ENCODE measurements at places on chromosomes 7 and 10.

DNA sequence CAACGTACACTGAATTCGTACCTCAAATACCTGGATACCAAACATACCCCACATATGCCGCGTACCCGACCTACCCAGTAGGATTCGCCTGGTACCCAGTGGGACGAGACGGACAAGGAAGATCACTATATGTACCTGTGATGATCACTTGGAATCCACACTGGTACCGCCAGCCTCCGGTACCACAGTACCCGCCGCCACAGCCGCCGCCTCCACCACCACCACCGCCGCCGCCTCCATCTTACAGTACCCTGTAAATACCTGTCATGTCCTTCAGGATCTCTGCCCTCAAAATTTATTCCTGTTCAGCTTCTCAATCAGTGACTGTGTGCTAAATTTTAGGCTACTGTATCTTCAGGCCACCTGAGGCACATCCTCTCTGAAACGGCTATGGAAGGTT, 9.5 kb upstream of the SGCE start:
- no peak for DNase-seq

DNA sequence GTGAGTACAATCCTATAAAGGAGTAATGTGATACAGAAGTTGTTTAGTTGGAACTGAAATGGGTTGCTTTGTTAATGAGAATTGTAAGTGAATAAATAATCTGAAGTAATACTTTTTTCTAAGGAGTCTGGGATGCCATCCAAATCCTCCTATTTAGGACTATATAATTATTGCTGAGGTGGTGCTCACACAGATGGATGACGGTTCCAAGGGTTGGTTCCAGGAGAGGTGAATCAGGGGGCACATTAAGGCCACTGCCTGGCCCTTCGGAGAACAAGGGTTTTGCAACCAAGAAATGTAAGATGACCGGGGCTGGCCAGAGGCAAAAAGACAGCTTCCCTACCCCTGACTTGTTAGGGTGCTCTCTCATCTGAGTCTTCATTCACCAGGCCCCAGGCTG, 352.7 kb downstream of the PHTF2 start:
- DNase-seq = no peak

- peak; percentile 37 for DNase-seq
These were observed 305.1 kb upstream of the CSTF2T start for GRCh38 chr10:52004342-52004949.

GRCh38 chr7:54392935-54393334, 149.2 kb upstream of the VSTM2A start:
- no peak for DNase-seq

DNA sequence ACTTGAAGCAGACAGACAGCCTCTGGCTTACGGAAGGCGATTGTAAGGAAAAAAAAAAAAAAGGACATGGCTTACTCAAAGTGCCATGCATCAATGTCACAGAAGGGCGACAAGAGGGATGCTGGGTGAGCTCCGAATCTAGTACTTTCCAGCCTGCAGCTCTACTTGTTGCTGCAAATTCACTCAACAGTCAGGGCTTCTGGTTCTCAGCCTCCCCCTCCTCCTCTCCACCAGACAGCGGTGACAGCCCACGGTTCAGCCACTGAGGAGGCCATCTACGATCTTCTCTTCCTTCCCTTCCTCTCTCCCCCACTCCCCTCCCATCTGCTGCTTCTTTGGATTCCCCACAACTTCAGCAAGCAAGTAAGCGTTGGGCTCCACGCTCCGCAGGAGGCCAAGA, 63.5 kb downstream of the PRKAG2 start:
- no peak for DNase-seq

- no peak for DNase-seq
These were observed 111.6 kb downstream of the SGMS1 start for GRCh38 chr10:50512214-50512595.

DNA sequence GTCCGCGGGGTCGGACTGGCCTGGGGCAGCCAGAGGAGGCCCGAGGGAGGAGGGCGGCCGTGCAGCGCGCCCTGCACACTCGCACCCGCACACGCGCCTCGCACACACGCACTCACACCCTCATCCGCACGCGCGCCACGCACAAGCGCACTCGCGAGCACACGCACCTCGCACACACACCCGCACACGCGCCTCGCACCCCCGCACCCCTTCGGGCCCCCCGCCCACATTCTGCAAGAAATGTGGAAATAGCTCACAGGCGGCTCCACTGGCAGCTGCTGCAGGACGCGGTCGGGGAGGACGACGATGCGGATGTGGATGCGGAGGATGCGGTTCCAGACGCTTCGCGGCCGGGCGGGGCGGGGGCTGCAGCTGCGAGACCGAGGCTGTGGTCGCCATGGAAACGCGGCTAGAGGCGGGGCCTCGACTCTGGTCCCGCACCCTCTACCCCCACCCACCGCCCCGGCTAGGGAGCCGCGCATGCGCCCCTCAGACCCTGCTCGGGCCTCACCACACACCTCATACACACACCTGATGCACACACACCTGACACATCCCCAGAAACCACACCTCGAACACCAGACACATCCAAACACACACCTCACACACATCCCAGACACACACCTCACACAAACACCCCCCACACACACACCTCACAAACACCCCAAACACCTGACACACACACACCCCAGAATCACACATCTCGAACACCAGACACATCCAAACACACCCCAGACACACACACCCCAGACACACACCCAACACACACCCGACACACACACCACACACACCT, at the start of gene CALY:
Gene CALY, minus strand, starts transcription at position 320 of the 793 bp plus-strand sequence. CDS start 7,907 bp downstream, outside the sequence.
- DNase-seq = no peak

- no peak for DNase-seq
These were observed 60.0 kb downstream of the DGKB start for GRCh38 chr7:14842523-14842922.

DNA sequence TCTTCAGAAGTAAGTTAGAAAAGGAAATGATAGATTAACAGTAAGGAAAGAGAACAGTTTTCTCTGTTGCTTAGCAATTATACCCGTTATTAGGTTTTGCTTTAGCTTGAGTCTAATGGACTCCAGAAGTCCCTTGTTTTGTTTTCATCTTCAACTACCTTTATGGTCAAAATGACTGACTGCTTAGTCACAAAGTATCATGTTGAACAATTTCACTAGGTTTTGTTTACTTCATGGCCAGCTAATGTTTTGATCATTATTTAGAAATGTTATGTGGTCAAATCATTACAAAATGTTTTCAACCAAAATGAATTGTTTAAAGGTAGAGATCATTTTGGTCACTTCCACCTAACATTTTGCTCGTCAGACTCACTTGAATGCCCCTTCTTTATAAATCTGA, 1.9 kb downstream of the UBN2 start:
- peak; percentile 72 for DNase-seq

GRCh38 chr10:68625316-68625921, 65.3 kb downstream of the TET1 start:
- DNase-seq = no peak

GRCh38 chr10:80196270-80196949, 8.9 kb downstream of the ANXA11 start:
- peak; percentile 98 for DNase-seq

DNA sequence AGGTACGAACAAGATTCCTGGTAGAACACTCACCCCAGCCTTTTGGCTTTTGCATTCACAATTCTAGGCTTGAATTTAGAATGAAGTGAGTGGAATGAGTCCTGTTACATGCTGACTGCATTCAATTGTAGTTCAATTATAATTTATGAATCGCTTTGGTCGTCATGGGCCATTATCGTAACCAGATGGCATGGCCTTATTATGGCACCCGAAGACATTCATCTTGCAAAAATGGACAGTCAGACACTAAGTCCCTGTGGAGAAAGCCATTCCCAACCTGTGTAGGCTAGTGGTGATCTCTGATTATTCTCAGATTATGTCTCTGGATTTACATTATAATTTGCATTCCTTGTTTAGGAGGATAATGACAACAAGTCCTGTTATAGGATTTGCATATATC, 292.4 kb upstream of the NPSR1 start:
- no peak for DNase-seq

DNA sequence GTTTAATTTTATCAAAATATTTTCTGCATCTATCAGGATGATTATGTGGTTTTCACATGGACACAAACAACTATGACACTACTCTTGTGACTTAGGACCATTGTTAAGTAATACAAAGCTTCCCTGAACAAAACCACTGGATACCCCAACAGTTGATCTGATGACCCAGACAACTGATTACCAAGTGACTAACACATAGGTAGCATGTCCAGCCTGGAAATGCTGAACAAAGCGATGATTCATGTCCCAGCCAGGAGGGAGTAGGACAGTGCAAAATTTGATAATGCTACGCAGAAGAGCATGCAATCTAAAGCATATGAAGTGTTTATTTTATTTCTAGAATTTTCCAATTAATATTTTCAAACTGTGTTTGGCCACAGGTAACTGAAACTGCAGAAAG, 8.9 kb upstream of the PNLIP start:
- DNase-seq = no peak

DNA sequence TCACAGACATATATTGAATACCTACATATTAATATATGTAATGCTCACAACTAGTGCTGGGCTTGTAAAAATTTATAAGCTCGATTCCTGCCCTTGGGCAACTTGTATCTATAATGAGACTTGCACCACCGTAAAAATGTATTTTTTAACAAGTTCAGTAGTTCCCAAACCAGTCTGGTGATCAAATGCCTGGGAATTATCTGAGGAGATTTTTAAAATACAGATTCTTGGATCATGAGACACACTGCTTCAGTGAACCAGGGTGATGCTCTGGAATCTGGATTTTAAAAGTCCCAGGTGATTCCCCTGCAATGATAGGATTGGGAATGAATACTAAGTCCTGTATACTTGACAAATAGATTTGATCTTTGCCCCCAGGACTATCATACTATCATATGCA, 4.3 kb upstream of the MICU1 start:
- DNase-seq = no peak

DNA sequence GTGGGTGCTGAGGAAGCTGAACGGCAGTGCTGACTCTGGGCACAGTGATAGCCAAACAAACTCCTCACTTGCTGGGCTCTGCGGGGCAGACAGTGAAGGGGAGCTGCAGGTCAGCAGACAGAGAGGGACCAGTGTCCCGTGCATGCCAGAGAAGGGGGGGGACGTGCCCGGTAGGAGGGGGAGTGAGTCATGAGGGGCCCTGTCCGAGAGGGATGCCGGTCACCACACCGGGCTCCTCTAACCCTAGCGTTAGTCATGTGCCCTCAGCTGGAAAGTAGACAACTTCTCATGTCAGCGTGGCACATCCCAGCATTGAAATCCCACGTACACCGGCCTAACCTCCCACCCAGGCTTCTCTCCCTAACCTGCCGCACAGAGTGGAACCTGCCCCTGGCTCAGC, 117.1 kb upstream of the DPP6 start:
- no peak for DNase-seq

DNA sequence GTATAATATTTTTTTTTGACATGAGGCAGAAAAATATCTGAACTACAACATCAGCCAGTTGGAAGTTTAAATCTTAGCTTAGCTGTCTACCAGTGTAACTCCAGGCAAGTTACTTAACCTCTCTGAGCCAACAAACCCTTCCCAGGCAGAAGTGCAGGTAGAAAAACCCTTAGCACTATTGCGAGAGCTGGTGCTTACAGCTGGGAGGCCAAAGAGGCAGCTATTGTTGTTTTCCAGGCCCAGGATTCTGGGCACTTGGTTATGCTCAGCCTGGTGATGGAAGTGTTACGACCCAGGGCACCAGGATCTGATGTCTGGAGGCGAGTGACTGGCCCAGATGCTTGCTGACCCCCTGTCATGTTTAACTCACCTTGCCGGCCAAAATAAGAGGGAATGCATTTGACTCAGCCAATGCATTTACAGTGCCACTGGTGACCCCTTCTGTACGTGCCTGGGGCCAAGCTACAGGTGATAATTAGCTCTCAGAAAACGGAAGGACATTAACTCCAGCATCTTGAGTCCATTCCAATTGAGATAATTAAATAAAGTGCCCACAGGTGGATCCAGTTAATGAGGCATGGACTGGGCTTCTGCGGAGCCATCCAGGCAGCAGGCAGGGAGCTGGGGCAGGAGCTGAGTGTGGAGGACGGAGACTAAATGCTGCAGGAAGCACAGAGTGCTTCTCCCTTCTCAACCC, 126.5 kb upstream of the HABP2 start:
- no peak for DNase-seq

DNA sequence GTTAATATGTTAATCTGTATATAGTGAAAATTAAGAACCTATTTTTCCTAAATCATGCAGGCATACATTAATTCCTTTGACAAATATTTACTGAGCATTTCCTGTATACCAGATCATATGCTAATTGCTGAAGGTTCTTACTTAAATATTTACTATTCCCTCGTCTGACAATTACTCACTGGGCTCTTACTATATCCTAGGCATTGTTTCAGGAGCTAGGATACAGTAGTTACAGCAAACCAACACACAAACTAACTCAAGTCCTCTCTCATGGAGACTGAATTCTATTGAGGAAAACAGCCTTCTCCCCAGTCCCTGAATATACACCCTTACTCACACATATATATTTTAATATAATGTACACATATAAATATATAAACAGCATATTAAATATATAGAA, 786.0 kb downstream of the NRG3 start:
- DNase-seq = no peak

- no peak for DNase-seq
These were observed 24.8 kb downstream of the CCSER2 start for GRCh38 chr10:84353052-84353803.

DNA sequence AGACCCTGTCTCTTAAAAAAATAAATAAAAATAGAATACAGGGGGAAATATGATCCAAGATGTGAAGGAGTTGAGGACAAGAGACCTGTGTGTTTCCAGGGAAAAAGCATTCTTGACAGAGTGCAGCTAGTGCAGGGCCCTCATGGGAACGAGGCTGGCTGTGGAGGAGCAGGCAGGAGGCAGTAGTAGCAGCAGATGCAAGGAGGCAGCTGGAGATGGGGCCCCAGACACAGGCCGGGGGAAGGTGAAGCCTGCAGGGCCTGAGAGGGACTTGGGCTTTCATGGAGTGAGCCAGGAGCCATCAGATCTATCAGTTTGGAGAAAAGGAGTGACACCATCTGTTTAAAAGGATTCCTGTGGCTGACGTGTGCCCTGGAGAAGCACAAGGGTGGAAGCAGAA, 71.4 kb upstream of the ZNF438 start:
- no peak for DNase-seq

- DNase-seq = no peak
These were observed 107.7 kb upstream of the BTBD16 start for GRCh38 chr10:122163174-122164022.

GRCh38 chr10:111107023-111107422, 30.2 kb downstream of the ADRA2A start:
- no peak for DNase-seq

GRCh38 chr10:71817831-71818655, 33.0 kb downstream of the PSAP start:
- DNase-seq = no peak

GRCh38 chr7:150372271-150373048, 3.8 kb downstream of the REPIN1 start:
- no peak for DNase-seq

DNA sequence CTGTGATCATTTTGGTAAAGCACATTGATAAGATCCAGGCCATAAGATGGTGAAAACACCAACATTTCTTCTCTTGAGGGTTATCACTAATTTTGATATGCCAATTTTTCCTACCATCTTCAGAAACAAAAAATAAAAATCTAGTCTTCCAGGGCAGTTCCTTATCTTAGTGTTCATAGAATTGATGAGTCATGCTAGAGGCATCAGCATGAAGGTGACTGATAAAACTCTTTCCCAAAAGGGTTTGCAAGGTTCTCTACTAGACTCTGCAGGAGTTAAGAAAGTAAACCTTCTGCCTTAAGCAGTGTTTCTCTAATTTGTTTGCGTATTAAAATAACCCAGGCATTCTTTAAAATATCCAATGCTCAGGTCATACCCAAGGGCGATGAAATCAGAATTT, 483.1 kb upstream of the CNTNAP2 start:
- no peak for DNase-seq

Data from SW480 (cell line).